Lower lobe of right lung (tissue), 2 donors: ENCODE measurements at places on chromosomes 13 and 19. TPM values are rescaled to one million over a fixed set of nuclear protein-coding genes. Genes with fewer than 3 reads are reported as not detected.

GRCh38 chr13:67643516-67644055 lies 413.4 kb upstream of the PCDH9 start:
- no peak overlapping the region for H3K27ac ChIP-seq
- no peak overlapping the region for H3K4me3 ChIP-seq
- no peaks in the 10 kb centered on the region for H3K4me1 ChIP-seq
- no peaks in the 10 kb centered on the region for H3K36me3 ChIP-seq
- no peak for DNase-seq

RFPL4A gene
- total RNA-seq: not detected

IGFL3 gene
- not detected for total RNA-seq

- H3K4me3 ChIP-seq: peak overlapping the region; percentile 80
- H3K27ac ChIP-seq: peak overlapping the region; percentile 93
- H3K36me3 ChIP-seq: peaks cover 8% of the 10 kb centered on the region
- DNase-seq: no peak
- peaks cover 52% of the 10 kb centered on the region for H3K4me1 ChIP-seq
Measured at GRCh38 chr13:110560601-110561343, 750 bp downstream of the RAB20 start.

- DNase-seq: no peak
- H3K27ac ChIP-seq: no peak overlapping the region
- H3K27me3 ChIP-seq: no peaks in the 10 kb centered on the region
- H3K4me3 ChIP-seq: no peak overlapping the region
- peaks cover 20% of the 10 kb centered on the region for H3K36me3 ChIP-seq
Measured at GRCh38 chr19:58516246-58516836, 3.3 kb downstream of the ZBTB45 start.

LRRC25 gene
- 35.4 TPM for total RNA-seq

FFAR1 gene
- not detected for total RNA-seq

GRCh38 chr19:7168941-7169340 lies 99.4 kb downstream of the ZNF557 start:
- no peak for DNase-seq
- no peaks in the 10 kb centered on the region for H3K27me3 ChIP-seq
- H3K27ac ChIP-seq: no peak overlapping the region
- no peaks in the 10 kb centered on the region for H3K4me1 ChIP-seq
